CD4-positive, alpha-beta memory T cell (primary cell): ENCODE measurements at places on chromosomes 12 and 14.

GRCh38 chr12:25020621-25021243 lies 71.8 kb upstream of the BCAT1 start:
- DNase-seq = no peak

DNA sequence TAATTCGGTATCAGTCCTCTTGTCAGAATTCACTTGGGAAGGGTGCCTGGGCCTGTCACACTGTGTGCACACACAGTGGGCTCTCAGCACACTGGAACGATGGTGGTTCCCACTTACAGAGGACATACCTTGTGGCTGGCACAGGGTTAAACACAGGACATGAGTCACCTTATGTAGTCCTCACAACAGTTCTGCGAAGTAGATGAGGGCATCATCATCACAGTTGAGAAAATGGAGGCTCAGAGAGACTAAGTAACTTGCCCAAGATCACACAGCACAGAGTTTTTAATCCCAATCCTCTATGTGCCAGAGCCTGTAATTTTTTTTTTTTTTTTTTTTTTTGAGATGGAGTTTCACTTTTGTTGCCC lies 90.7 kb downstream of the NINJ2 start:
- no peak for DNase-seq

DNA sequence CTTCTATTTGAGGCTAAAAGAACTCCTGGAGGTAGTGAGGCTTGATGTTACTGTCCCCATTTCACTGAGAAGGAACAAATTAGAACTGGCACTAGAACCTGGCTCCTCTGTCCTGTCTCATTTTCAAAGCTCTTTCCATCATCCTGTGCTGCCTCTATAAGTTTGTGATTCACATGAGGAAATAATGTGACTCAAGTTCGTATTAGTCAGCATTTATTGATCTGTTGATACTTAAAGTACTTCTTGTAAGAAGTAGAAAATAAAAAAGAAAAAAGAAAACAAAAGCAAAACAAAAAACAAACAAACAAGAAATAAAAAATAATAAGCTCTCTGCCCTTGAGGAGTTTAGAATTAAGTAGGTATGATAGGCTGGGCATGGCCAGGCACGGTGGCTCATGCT lies 2.3 kb upstream of the ESPL1 start:
- no peak for DNase-seq

DNA sequence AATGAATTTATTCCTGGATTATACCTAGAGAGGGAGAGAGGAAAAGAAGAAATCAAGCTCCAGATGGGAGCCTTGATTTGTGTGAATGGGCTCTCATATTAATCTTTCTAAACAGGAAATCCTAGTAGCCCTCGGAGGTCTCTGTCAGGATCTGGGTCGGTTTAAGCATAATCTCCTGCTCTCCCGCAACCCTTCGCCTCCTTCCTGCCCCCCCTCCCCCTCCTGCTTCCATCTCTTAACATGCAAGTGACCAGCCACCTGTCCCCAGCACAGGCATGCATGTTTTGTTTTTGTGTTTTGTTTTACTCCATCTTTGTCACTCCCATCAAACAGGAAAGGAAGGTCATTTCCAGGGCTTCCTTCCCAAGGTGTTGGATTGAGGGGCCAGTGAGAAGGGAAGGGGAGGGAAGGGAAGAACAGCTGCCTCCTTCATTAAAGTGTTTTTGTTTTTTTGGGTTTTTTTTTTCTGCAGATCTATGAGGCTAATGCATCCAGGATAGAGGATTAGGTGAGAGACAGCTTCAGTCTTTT lies 4.8 kb upstream of the KCNA5 start:
- no peak for DNase-seq

DNA sequence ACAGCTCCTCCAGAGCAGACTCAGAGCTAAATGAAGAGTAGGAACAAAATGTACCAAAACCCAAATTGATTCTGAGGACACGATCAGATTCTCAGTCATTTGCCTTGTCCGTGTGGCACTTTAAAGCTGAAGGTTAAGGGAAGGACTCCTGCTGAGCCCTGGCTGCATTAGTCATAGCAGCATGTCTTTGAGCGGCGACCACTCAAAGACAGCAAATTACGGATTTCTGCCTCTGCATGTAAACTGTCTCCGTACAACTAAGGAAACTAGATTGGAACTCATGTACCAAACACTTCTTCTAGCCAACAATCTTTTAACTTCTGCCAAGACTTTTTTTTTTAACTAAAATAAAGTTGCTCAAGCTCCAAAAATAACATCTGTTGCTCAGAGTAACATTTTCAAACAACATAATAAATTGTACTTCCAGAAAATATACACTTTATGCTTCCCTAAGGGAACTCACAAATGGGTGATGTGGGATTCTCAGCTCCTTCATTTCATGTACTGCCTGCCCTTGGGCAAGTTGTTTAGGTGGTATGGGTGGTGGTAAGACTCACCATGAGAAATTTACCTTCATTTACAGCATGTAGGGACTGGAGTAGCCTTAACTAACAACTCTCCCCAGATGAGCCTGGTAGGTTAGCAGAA lies 56.1 kb downstream of the RERG start:
- no peak for DNase-seq

- DNase-seq = no peak
Measured at GRCh38 chr12:115543269-115543668, 734.2 kb downstream of the MED13L start.

GRCh38 chr12:96219700-96220206 lies 25.6 kb downstream of the ELK3 start:
- no peak for DNase-seq

DNA sequence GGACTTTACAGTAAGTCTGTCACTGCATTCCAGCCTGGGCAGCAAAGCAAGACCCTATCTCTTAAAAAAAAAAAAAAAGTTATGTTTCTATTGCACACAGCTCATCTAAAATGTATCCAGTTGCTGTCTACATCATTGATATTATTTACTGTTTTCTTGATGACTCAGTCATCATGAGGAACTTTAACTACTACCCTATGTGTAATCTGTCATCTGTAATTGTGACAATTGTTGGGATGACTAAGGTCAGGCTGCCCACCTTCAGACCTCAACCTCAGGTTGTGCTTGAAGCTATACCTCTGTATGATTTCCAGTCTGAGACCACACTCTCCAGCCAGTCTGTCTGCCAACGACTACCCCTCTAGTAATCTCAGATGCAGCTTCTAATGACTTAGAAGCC lies 15.3 kb downstream of the PPP1R13B start:
- DNase-seq = no peak

GRCh38 chr14:56731187-56731586 lies 79.1 kb downstream of the OTX2 start:
- DNase-seq = no peak

GRCh38 chr12:69023840-69024239 lies 90.9 kb upstream of the CPM start:
- DNase-seq = no peak
